RWPE1 (cell line): ENCODE measurements at places on chromosomes 11 and 22.
A peak's percentile ranks its signal among the peaks of the same experiment; 100 is the strongest.

DNA sequence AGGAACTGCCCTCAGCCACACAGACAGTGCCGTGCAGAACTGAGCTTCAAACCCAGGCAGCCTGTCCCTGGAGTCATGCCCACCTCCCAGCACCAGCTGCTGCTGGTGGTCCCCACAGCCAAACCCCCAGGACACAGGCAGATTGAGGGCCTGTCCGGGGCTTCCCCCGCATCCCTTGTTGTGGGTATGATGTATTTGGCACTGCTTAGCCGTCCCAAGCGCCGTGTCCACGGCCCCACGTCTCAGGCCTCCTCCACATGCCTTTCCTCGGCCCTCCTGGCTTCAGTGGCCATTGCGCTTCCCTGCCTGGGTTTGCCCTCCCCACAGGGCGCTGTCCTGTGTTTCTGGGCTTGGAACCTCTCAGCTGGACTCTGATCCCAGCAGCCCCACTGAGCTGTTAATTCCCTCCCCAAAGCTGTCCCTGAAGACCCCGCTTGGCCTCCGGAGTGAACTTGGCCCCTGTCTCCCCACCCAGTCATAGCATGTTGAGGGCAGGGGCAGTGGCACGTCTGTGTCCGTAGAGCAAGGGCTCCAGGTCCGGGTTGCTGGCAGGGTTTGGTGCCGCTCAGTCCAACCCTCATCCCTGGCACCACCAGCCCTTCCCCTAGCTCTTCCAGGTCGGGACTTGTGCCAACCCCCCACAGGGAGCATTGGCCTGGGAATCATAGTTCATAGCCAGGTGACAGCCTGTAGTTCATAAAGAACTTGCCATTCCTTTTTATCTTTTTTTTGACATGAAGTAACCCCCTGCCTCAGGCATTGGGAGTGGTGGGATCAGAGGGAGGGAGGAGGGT is 34.5 kb upstream of the TEF start:
- no peak for DNase-seq

- DNase-seq: peak; percentile 48
These were observed 33.4 kb upstream of the EIF3D start for GRCh38 chr22:36562261-36562835.

GRCh38 chr22:35160268-35160667 is 94.3 kb downstream of the ISX start:
- DNase-seq: no peak

GRCh38 chr22:36360011-36360410 is 27.8 kb downstream of the MYH9 start:
- no peak for DNase-seq

- peak; percentile 46 for DNase-seq
These were observed 972.1 kb downstream of the JRKL start for GRCh38 chr11:97361812-97362378.

DNA sequence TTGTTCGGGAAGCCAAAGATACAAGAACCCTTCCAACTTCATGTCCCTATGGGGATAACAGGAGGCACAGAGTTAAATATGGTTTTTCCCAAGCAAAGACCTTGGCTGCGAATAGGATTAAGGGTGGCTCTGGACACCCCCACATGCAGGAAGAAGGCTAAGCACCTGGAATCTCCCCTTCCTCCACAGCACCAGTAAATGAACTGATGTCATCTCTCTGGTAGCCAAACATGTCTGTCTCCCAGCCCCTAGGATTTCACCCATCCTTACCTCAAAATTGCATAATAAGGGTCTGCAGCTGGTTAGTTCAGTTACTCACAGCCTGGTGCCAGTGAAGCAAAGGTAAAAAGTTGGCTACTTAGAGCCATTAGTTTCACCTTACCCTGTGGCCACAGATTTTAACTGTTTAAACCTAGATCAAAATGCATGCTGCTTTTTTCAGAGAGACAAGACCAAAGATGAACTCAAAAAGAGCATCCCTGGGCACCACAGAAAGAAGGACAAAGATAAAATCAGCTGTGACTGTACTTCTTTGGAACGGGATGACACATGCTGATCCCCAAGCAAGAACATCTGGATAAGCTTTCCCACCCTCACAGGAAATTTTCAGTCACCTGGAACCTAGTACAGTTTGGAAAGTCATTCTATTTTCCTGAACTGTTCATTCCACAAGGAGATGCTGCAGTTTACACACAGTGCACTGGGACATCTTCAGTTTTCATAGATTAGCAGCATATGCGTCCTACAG is 77.2 kb upstream of the AKIP1 start:
- DNase-seq: no peak

DNA sequence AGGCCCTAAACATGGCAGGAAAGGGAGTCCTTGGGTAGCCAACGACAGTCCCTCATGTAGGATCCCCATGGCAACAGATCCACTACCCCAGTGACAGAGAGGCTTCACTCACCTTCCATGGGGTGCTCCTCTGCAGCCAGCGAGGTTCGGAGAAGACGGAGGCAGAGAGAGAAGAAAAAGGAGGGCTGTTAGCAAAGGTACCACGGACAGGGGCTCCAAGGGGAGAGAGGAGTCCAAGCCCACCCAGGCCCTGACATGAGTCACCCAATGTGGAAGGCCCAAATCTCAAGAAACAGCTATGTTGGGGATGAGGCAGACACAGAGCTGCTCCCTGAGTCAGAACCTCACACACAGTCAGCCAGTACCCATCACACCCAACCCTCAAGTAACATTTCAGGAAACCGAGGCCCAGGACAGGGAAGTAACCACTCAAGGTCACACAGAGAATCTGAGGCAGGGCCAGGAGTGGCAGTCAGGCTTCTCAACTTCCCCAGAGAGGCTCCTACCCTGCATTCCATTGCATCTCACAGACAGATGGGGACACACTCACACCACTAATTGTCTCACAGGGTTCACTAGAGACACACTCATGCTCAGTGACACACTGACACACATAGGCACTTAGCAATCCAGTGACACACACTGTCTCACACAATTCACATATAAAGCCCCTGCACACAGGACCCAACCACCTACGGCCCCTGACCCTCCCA is 25.2 kb downstream of the NRXN2 start:
- DNase-seq: no peak

DNA sequence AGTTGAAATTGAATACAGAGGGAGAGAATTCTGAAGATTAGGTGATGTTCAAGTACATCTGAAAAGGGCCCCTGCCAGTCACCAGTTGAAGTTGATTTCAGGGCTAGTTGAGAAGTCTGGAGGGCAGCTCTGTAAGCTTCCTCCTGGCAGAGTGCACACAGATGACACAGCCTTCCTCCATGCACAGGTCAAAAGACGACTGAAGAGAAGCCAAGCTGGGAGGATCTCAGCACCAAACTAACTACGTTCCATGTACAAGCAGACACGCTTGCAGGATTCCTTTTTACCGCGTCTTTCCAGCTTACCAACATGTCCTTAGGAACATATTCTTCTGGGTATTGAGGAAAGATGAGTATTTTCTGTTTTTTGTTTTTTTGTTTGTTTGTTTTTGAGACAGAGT is 7.9 kb downstream of the BARX2 start:
- DNase-seq: no peak

DNA sequence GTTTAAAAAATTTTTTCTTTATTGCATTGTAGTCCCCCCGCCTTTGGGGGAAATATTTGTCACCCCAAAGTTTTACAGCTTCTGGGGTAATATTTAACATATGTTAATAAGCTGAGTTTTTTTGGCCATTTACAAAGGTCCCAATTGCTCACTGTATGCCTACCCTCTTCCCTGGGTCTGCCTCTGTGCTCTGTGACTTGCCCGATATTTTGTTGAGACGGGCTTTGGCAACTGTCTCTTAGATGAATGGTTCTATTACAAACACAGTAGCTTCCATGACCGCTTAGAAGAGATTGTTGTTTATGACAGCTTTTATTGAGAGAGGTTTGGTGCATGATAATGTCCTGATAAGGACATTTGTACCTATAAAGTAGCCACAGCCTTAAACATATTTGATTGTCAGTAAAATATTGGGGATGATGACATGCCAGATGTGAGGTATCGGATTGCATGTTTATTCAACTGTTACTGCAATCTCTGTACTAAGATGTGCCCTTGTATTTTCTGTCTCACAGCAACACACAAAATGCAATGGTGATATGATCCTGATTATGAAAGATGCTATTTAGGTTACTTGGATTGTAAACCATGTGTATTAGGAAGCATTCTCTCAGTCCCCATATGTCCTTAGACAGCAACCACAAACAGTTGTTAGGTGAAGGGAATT is 103.1 kb downstream of the TEAD1 start:
- no peak for DNase-seq

- no peak for DNase-seq
These were observed 18.4 kb downstream of the ACO2 start for GRCh38 chr22:41487037-41487935.

DNA sequence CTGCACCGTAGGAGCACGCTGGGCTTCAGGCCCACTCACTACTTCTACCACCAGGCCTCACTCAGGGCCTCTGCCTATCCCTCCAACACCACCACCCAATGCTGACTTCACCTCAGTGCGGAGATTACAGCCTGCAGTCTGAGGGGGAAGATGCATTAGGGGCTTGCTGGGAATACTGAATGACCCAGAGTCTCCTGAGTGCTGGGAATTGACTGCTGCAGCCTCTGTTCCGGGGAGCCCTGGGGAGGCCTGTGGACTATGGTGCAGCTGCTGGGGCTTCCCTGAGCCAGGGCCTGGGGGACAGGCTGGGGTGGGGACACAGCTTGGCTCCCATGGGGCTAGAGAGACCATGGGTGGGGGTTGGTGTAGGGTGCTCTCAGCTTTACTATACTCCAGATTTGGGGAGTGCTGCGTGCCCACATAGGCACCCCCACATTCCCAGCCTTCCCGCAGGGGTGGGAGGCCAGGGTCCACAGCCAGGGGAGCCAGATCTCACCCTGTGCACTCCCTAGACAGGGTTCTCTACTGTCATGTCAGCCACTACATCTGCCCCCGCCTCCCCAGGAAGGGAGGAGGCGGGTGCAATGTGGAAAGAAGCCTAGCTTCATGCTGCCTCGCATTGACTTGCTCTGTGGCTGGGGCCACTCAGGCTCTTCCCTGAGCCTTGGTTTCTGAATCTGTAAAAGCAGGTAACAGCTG is 44.4 kb downstream of the GDPD5 start:
- DNase-seq: no peak

- DNase-seq: no peak
These were observed 20.5 kb downstream of the RRM1 start for GRCh38 chr11:4115128-4115527.

DNA sequence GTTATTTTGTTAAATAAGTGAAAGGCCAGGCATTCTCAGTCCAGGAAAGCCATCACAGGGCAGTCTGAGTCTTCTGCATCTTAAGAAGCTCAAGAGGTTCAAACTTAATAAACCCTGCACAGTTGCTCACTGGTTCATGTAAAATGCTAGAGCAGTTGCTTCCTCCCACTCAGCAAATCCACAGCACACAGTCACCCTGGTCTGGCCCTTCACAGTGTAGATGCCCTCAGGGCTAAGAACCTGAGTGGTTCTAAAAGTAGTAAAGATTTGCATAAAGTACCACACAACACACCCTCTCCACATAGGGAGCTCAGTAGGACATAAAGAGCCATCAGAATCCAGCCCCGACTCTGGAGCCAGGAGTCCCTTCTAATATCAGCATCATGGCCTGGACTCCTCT is 58.7 kb downstream of the ZNF280B start:
- DNase-seq: no peak

DNA sequence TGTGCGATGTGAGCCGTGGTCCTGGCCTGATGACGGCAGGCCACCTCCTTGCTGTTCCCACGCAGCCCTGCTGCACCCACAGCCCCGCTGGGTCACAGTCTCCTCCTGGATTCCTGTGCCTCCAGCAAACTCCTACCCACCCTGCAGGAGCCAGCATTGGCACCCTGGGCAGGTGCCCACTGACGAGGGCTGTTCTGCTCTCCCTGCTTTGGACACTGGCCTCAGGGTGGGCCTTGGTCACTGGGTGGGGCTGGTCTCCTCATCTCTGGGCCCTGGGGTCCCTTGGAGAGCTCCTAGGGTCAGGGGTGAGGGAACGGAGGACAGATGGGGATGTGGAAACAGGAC is 12.7 kb downstream of the TSPAN4 start:
- no peak for DNase-seq

GRCh38 chr11:134390706-134391569 is 21.1 kb downstream of the B3GAT1 start:
- DNase-seq: no peak

GRCh38 chr11:119262668-119263351 is 54.1 kb downstream of the MCAM start:
- DNase-seq: no peak

- no peak for DNase-seq
These were observed 23.2 kb downstream of the IFITM10 start for GRCh38 chr11:1727096-1727690.

DNA sequence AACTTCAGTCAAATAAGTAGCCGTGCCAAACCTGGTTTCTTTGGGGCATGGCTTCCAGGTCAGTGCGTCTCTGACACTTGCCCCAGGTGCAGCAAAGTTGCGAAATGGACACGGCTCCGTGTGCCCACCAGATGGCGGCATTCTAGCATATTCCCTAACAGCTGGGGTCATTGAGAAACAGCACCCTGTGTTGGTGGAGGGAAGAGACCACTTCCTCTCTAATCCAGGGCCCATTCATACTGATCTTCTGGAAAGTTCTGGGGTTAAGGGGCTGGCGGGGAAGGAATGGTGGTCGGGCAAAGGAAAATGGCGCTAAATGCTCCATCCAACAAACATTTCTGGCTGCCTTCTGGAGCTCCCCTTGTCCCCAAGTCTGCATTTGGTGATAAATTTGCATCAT is 141.2 kb upstream of the TIMP3 start:
- DNase-seq: peak; percentile 65
